Activated T-helper 1 cell treated with Interleukin-2 at 50 U/mL for 16 hours (primary cell): ENCODE measurements at places on chromosomes 1 and 21.

DNA sequence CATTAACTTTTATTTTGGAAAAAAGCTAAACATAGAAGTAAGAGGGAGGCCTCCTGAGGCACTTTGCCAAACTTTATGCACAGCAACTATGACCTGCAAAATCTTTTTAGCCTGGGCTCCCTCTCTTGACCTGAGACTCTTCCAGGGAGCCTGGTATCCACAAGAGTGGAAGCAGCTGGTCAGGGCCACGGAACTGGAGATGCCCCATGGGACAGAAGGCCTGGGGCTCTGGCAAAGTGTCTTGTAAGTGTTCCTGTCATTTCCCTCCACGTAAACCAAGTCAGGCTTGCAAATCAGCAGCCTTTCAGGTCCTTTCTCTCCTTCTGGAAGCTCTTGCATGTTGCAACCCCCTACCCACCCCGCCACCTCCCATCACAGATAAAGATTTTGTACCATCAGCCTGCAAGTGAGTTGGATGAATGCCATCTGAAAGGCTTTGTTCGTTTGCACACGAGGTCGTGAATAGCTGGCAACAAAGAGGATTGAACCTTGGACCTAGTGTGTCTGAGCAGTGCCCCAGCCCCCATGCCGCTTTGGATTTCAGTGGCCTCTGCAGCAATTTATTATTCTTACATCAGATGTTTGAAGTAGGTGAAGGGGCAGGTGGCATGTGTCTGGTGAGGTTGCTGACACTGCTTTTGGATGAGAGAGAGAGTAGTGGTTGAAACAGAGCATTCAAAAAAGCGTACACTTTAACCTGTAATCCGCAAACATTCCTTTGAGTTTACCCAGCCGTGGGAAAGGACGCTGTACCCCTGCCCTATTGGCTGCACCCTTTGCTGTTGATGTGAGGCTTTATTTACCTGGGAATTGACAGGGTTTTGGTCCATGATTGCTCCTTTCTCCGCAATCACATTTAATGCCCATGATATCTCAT lies 91.6 kb downstream of the GALNT2 start:
- no peak for DNase-seq

GRCh38 chr1:101147381-101147780 lies 89.4 kb upstream of the S1PR1 start:
- no peak for DNase-seq

- no peak for DNase-seq
These were observed 16.1 kb downstream of the TNFRSF8 start for GRCh38 chr1:12078938-12079861.

GRCh38 chr1:24986372-24986965 lies 56.4 kb upstream of the RUNX3 start:
- no peak for DNase-seq

GRCh38 chr21:46082713-46082962 lies 15.3 kb upstream of the COL6A2 start:
- no peak for DNase-seq

DNA sequence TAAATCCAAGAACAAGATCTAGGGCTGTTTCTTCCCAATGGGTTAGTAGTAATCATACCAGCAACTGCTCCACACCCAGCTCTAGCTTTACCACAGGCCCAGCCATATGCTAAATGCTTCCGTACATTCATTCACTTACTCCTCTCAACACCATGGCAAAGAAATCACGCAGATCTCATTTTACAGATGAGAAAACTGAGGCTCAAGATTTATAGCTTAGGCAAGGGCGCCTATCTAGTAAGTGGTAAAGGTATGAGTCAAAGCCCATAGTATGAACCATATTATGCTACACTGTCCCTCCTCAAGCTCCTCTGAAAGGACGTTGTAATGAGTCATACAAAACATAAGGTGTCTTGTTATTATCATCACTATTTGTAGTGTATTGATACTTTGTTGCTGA lies 82.2 kb downstream of the NIBAN1 start:
- DNase-seq = no peak

DNA sequence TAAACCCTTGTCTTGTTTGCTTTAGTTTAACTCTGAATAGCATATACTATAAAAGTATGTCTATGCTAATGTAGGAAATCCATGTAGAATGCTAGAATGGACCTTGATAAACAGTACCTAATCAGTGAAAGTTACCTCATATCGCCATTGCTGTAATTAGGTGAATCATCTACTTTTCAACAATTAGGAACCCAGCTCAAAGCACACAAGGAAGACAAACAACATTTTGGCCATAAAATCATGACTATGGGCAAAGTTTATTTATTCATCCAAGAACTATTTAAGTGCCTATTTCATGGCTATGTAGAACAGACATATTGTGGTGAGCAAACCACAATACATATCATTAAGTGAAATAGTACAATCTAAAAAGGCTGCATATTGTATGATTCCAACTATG lies 1043.2 kb downstream of the BRINP3 start:
- no peak for DNase-seq

DNA sequence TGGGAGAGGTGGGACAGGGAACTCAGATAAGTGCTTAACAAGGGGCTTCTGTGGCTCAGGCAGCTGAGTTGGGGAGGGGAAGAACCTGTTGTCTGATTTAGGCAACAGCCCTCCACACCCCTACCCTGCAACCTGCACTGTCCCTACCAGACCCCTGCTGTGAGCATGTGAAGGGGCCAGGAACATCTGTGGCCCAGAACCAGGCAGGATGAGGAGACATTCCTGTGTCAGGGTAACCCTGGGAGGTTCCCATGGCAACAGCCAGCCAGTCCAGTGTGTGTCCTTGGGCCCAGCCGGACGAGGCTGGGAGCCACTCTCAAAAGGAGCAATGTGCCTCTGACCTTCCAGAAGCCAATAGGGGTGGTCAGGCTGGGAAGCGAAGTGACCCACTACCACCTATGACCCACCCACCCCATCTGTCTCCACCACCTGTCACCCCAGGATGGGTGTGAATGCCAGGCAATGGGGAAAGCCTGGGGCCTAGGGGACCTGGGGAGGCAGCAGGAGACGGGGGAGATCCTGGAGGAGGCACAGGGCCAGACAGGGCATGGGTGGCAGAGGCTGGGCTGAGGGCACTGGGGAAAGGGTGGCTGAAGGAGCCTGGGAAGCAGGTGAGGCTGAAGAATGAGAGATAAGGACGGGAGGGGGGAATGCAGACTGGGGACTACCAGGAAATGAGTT lies 5.0 kb upstream of the PMVK start:
- DNase-seq = no peak

- DNase-seq = no peak
These were observed 1.3 kb upstream of the HES4 start for GRCh38 chr1:1001057-1001783.

DNA sequence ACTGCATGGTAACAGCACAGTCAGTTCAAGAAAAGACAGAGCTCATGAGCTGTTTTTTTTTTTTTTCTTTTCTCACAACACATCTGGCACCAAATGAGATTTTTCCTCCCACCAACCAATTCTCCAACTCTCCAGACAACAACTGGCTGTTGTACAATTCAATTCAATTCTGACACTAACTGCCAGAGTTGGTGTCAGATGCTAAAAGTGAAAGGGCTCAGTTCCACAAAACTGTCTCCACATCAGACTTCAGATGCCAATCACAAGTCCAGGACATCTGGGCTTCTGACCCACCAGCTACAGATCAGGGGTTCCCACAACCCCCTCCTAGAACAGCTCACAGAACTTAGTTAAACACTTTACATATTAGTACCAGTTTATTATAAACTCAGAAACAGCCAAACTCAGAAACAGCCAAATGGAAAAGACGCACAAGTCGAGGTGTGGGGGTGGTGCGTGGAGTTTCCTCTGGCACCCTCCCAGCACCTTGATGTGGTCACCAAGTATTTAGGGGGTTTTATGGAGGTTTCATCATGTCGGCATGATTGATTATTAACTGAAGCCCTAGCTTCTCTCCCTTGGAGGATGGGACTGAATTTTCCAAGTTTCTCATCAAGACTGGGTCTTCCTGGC lies 39.2 kb upstream of the LRRC8D start:
- DNase-seq = peak; percentile 12

DNA sequence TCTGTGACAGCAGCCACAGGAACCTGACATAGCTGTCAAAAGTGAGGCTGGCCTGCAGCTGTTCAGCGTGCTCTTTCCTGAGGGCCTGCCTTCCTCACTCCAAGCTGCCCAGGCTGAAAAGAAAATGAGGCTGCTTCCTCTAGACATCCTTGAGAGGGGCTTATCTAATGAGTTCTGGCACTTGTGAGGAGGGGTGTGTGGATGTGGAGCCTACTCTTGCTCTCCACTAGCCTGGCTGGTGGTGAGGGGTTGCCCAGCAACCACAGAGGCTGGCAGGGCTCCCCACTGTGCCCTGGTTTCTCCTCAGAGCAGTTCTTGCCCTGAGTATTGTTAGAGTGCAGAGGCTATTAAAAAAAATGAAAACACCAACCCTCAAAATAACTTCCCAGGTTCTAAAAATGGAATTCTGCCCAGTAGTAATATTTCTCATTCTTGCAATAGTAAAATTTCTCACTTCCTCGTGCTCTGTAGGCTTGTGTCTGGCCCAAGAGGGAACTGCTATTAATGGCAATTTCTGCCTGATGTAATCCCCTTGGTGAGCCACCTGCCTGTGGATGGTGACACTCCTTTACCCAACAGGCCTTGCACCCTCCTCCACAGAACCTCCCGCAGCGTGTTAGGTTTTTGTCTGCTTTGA lies 52.6 kb upstream of the EPS8L3 start:
- no peak for DNase-seq

DNA sequence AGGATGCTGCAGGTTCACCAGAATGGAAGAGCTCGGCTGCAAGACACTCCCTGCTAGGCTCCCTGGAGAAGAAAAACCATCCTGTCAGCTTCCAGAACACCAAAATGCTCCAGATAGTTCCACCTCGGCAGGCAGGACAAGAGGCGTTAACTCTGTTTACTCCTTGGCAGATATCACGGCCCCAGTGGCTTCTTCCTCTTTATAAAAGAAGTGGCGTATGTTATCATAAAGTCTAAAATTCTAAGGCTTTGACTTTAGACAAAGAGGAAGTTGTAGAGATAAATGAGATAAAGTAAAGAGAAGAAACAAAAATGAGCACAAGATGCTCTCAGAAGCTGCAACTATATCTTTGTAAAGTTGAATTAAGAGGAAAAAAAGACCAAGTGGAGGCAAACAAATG lies 24.3 kb upstream of the MTF1 start:
- no peak for DNase-seq

DNA sequence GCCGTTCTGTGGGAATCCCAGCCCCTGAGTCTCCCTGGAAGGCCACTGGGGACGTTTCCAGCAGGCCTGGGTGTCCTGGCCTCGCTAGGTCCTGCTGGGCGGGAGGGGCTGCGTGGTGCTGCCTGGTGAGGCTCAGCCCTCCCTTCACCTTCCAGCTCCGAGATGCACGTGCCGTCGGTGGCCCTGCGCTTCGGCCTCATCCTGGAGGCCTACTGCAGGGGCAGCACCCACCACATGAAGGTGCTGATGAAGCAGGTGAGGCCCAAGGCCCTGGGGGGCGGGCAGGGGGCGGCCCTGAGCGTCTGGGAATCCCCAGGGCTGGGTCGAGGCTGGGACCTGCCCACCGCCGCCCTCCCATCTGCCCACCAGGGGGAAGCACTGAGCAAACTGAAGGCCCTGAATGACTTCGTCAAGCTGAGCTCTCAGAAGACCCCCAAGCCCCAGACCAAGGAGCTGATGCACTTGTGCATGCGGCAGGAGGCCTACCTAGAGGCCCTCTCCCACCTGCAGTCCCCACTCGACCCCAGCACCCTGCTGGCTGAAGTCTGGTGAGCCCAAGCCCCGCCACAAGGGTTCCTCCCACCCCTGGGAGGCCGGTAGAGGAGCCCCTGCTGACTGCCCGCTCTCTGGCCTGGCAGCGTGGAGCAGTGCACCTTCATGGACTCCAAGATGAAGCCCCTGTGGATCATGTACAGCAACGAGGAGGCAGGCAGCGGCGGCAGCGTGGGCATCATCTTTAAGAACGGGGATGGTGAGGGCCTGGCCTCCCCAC lies 70.3 kb downstream of the PIK3CD start:
- DNase-seq = peak; percentile 60

GRCh38 chr1:54272134-54272533 lies 72.2 kb downstream of the MRPL37 start:
- DNase-seq = no peak

- DNase-seq = no peak
These were observed 746.9 kb upstream of the ADGRL2 start for GRCh38 chr1:81053826-81054225.

DNA sequence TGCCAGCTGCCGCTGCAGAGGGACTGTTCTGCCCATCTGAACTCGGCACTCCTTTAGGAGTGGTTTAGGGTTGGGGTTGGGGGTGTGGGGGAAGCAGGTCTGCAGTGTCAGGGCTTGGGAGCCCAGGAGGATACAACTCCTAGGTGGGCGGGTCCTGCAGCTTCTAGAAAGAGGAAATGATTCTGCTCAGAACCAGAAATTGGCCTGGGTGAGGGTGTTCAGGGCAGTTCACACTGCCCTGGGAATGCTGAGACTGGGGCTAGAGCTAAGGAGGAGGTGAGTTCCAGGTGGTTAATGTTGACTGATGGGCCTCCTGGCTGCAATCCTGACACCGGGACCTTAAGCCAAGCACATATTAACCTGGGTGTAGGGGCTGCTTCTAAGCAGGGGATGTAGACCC lies 4.8 kb upstream of the SLC26A9 start:
- DNase-seq = no peak

- peak; percentile 51 for DNase-seq
These were observed 9.8 kb upstream of the CDC20 start for GRCh38 chr1:43348809-43349593.

DNA sequence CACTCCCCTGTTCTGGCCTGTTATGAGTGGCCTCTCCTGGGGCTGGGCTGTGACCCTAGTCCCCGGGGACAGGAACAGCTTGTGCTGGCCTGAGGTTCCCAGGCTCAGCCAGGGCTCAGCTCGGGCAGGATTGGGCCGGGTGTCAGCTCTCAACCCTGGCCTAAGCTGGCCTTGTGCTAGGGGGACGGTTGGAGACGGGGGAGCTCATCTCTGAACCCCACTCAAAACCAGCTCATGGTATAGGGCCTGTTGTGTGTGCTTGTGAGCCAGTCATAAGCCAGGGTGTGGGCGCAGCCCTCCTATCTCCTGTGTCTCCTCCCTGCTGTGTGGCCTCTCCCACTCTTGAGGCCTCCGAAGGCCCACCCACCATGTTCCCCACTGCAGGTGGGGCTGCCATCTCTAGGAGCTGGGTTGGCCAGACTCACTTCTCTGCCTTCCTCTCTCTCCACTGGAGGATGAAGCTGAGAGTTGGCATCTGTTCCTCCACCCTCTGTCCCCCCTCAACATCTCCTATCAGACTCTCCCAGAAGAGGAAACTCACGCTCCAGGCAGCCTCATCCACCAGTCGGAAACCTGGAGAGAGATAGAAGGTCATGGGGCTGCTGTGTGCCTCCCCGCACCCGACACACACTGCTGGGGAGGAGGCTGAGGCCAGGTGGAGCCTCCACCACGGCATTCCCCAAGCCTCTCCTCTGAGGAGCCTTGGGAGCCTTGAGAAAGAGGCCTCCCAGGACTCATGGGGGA lies 1.4 kb downstream of the PEAR1 start:
- no peak for DNase-seq

DNA sequence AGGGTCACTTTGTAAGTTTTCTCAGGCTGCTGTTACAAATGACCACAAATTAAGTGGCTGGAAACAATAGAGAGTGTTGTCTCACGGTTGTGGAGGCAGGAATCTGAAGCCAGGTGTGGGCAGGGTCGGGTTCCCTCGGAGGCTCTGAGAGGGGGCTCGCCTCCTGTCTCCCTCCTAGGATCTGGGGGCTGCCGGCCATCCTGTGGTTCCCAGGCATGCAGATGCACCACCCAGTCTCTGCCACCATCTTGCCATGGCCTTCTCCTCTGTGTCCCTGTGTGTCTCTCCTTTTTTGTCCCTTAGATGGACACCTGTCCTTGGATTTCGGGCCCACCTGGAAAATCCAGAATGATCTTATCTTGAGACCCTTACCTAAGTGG lies 4.8 kb downstream of the TP73 start:
- no peak for DNase-seq
